Panc1 (cell line): ENCODE measurements at places on chromosomes 1 and 21. TPM values are rescaled to one million over a fixed set of nuclear protein-coding genes. Genes with fewer than 3 reads are reported as not detected.

Gene PROX1
- total RNA-seq, result 0.13 TPM

Gene LACTBL1
- total RNA-seq, result not detected

Gene SUMO3
- total RNA-seq, result 41.4 TPM

Gene RAB7B
- total RNA-seq, result 0.05 TPM

Gene SCAF4
- total RNA-seq, result 28.4 TPM

Gene SLC6A9
- 9.2 TPM for total RNA-seq

Gene KRTAP7-1
- not detected for total RNA-seq

Gene GJA8
- not detected for total RNA-seq

Gene RXFP4
- total RNA-seq, result 8.0 TPM

Gene CFAP126
- total RNA-seq, result not detected

Gene CHRNB2
- 0.21 TPM for total RNA-seq

Gene CITED4
- total RNA-seq, result 145 TPM

Gene TGFBR3
- total RNA-seq, result 14.5 TPM

Gene KCNQ4
- 2.6 TPM for total RNA-seq

Gene SYPL2
- total RNA-seq, result 0.74 TPM

Gene CNR2
- not detected for total RNA-seq

Gene APP
- total RNA-seq, result 542 TPM

Gene F13B
- total RNA-seq, result not detected

Gene PDE4B
- total RNA-seq, result 0.26 TPM

Gene CYP4Z1
- total RNA-seq, result not detected

Gene TNFRSF14
- total RNA-seq, result 20.1 TPM

Gene TMEM51
- total RNA-seq, result 25.8 TPM

Gene NBPF11
- total RNA-seq, result 9.2 TPM

Gene MYOG
- total RNA-seq, result not detected

Gene CASP9
- 7.5 TPM for total RNA-seq

Gene LAPTM5
- 1.9 TPM for total RNA-seq

Gene SDF4
- total RNA-seq, result 335 TPM

Gene LCE2A
- total RNA-seq, result not detected

Gene SLC25A34
- total RNA-seq, result 0.64 TPM

Gene FCRL4
- not detected for total RNA-seq

Gene PER3
- 17.0 TPM for total RNA-seq

Gene CFAP57
- total RNA-seq, result 0.69 TPM

Gene OR2L8
- not detected for total RNA-seq

Gene ZNF683
- total RNA-seq, result not detected

Gene TMEM240
- total RNA-seq, result 4.1 TPM

Gene FCRL2
- total RNA-seq, result not detected

Gene KDF1
- total RNA-seq, result 3.2 TPM

Gene ARHGEF16
- total RNA-seq, result 10.1 TPM

Gene SLC45A3
- 3.0 TPM for total RNA-seq

Gene TNFRSF9
- 0.23 TPM for total RNA-seq

Gene RNU1-1
- 1,290 TPM for total RNA-seq

Gene HAPLN2
- total RNA-seq, result 0.21 TPM

Gene FMO1
- not detected for total RNA-seq

Gene CSMD2
- not detected for total RNA-seq

Gene NHLH1
- 0.18 TPM for total RNA-seq

Gene SYTL1
- total RNA-seq, result 2.4 TPM

Gene IFNAR1
- total RNA-seq, result 23.8 TPM

Gene SERTAD4
- total RNA-seq, result 0.31 TPM

Gene CLCA1
- 0.08 TPM for total RNA-seq

Gene TMPRSS3
- not detected for total RNA-seq
